ENCODE measurements at places on chromosomes 11 and 22. TPM values are rescaled to one million over a fixed set of nuclear protein-coding genes. Genes with fewer than 3 reads are reported as not detected.

Gene OR8D1
- not detected for total RNA-seq

Gene MMP27
- total RNA-seq: not detected

Gene NTM
- total RNA-seq: not detected

Gene CEND1
- 0.27 TPM for total RNA-seq

Gene ZFPL1
- 35.3 TPM for total RNA-seq

Gene H19
- 10.5 TPM for total RNA-seq

Gene ALDH3B2
- total RNA-seq: not detected

Gene TIMP3
- 2.2 TPM for total RNA-seq

Gene MS4A7
- total RNA-seq: 0.22 TPM

Gene MMP10
- total RNA-seq: not detected

Gene ANKK1
- 0.22 TPM for total RNA-seq

DNA sequence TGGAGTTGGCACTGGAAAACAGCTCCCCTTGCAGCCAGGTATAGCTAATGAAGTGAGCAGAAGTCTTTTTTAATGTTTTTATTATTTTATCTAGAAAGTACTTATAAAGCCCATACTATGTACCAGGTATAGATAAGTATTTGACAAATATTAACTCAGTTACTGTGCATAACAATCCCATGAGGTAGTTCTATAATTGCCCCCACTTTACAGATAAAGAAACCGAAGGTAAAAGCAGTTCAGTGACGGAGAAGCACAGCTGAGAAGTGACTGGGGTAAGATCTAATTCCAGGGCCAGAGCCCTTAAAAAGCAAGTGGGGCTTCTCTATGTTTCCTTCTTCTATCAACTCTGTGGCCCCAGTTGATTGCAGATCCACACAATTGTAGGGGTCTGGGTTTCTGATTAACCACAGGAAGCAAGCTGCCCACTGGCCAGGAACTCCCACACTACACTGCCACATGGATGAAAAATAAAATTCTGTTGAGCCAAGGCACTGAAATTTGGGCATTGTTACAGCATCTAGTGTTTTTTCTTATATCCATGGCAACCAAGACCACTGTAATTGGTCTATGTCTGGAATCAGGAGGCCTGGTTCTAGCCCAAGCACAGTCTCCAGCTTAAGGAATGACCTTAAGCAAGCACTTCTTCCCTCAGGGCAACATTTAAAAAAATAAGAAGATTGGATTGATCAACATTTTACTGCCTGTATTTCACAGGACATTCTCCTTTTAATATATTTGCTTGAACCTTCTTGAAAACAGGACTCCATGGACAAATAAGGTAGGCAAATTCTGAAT, 55.3 kb upstream of the TEAD1 start:
- no peak for DNase-seq
- no peak overlapping the region for H3K27ac ChIP-seq
- no peaks in the 10 kb centered on the region for H3K27me3 ChIP-seq
- no peak overlapping the region for H3K4me3 ChIP-seq

GRCh38 chr22:38455076-38455529, at the start of gene KCNJ4:
KCNJ4 (minus strand) TSS chr22:38455199; CDS start chr22:38428132, 27,067 bp downstream.
- H3K27ac ChIP-seq: no peak within 1 kb of the TSS
- H3K36me3 ChIP-seq: no peaks in the 10 kb centered on the region
- H3K27me3 ChIP-seq: no peaks in the 10 kb centered on the region
- peaks cover 14% of the 10 kb centered on the region for H3K4me1 ChIP-seq
- no peak within 1 kb of the TSS for H3K4me3 ChIP-seq

- no peaks in the 10 kb centered on the region for H3K27me3 ChIP-seq
- H3K4me1 ChIP-seq: no peaks in the 10 kb centered on the region
- no peak overlapping the region for H3K27ac ChIP-seq
Measured at GRCh38 chr11:8315463-8315862, 51.8 kb upstream of the LMO1 start.

DNA sequence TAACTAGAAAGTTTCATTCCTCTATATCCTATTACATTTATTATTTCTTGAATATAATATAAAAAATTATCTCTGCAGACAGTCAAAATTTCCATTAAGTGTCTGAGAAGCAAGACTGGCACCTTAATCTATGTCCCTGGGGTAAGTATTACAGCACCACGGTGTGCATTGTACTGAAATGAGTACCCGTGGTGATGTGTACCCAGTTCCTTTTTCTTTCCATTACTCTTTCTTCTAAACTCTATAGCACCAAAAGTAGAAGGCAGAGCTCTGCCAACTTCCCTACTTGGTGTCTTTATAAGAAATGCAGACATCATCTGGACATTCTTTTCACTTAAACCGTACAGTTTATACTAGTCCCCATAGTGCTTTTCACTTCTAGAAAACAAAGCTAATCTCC, 161.7 kb downstream of the GUCY1A2 start:
- H3K36me3 ChIP-seq: no peaks in the 10 kb centered on the region
- no peak overlapping the region for H3K4me3 ChIP-seq
- H3K27me3 ChIP-seq: no peaks in the 10 kb centered on the region
- no peak overlapping the region for H3K27ac ChIP-seq
- H3K4me1 ChIP-seq: no peaks in the 10 kb centered on the region
- no peak for DNase-seq

- DNase-seq: no peak
- H3K4me1 ChIP-seq: no peaks in the 10 kb centered on the region
- H3K27ac ChIP-seq: no peak overlapping the region
- H3K36me3 ChIP-seq: no peaks in the 10 kb centered on the region
Measured at GRCh38 chr22:50641696-50642607, 14.0 kb upstream of the ARSA start.

DNA sequence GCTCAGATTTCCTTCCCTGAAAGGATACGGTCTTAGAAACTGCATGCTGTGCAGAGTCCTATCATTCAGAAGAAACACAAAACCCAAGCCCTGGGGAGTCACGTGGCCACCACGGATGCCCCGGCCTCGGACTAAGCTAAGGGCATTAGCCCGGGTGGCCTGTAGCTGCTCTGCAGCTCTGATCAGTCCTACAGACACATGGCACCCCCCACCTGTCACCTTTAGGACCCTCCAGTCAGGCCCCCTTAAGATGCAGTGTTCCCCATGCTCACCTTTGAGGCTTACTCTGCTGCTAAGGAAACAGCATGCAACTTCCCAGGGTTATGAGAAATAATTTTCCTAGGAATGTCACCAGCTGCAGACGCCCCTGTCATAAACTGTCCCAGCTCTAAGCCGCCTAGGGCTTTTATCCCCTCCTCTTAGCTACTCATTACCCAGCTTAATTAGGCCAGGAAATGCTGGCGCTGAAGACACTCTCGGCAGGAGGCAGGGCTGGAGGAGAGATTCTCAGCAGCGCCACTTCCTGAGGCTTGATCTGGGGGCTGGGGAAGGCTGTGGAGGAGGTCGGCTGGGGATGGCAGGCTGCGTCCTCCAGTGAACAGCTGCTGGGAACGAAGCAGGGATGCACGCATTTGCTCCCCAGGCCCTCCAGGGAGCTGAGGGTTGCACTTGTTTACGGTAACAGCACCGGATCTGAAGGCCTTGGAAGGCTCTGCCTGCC, 47.2 kb upstream of the ADA2 start:
- H3K4me1 ChIP-seq: peaks cover 5% of the 10 kb centered on the region
- H3K36me3 ChIP-seq: no peaks in the 10 kb centered on the region
- no peaks in the 10 kb centered on the region for H3K27me3 ChIP-seq
- H3K27ac ChIP-seq: no peak overlapping the region
- H3K4me3 ChIP-seq: no peak overlapping the region

DNA sequence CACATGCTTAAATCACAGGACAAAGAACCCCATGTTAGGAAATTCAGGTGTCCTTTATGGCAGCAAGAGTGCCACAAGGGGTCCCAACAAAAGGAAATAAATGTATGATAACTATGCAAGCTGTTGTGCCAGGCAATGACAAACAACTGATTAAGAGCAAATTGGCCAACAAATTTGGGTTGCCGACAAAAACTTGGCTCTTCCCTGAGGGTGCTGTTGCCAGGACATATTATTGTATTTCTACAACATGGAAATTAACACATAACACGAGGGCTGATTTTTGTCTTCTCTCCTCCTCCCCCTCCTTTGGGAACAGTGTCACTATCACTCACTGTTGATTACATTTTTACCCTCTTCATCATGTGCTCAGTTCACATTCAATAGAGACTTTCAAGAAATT, 56.0 kb downstream of the LRRC4C start:
- H3K36me3 ChIP-seq: no peaks in the 10 kb centered on the region
- H3K27me3 ChIP-seq: no peaks in the 10 kb centered on the region
- H3K4me1 ChIP-seq: no peaks in the 10 kb centered on the region
- DNase-seq: no peak
- H3K27ac ChIP-seq: no peak overlapping the region
- no peak overlapping the region for H3K4me3 ChIP-seq

GRCh38 chr11:110373051-110373702, 56.6 kb upstream of the FDX1 start:
- no peak for DNase-seq
- H3K4me1 ChIP-seq: peaks cover 8% of the 10 kb centered on the region
- no peak overlapping the region for H3K4me3 ChIP-seq

DNA sequence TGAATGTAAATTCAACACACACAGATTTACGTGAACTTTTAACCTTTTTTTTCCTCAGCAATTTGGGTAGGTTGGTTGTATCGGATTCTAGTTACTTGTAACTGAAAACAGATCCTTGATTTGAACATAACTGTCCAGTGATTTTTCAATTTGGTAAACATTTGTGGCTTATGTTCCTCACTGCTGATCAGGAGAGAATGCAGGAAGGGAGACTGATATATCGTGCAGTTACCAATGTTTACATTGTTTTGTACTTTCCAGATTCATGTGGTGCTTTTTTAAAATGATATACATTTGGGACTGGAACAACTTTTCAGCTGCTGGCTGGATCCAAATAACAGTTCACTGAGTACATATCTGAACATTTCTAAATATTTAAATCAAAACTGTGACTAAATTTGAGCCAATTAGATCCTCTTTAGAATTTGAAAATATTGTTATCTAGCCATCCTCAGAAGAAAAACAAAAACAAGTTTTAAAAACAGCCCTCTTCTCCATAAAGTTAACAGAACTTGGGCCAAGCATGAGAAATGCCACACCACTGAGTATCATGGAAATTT, 84.3 kb upstream of the MTMR2 start:
- H3K36me3 ChIP-seq: no peaks in the 10 kb centered on the region
- H3K4me1 ChIP-seq: peaks cover 7% of the 10 kb centered on the region
- no peak for DNase-seq
- H3K4me3 ChIP-seq: no peak overlapping the region
- H3K27me3 ChIP-seq: no peaks in the 10 kb centered on the region
- no peak overlapping the region for H3K27ac ChIP-seq

DNA sequence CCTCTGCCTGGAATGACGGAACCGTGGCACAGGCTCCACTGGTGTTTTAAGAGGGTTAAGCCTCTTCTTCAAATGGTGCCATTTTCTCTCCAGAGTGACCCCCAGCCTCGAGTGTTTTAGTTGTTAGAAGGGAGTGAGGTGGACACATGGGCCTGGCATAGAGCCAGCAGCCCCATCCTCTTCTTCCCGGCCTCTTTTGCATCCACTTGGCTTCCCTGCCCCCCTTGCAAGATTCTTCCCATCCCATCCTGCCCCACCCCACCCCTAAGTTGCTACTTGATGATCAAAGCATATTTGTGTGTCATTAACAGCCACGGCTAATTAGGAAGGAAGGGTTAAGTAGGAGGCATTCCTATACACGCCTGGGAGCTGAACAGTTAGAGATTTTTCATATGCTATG, 72.3 kb upstream of the CRYBB3 start:
- no peak overlapping the region for H3K27ac ChIP-seq
- no peaks in the 10 kb centered on the region for H3K4me1 ChIP-seq
- no peak for DNase-seq
- no peak overlapping the region for H3K4me3 ChIP-seq

DNA sequence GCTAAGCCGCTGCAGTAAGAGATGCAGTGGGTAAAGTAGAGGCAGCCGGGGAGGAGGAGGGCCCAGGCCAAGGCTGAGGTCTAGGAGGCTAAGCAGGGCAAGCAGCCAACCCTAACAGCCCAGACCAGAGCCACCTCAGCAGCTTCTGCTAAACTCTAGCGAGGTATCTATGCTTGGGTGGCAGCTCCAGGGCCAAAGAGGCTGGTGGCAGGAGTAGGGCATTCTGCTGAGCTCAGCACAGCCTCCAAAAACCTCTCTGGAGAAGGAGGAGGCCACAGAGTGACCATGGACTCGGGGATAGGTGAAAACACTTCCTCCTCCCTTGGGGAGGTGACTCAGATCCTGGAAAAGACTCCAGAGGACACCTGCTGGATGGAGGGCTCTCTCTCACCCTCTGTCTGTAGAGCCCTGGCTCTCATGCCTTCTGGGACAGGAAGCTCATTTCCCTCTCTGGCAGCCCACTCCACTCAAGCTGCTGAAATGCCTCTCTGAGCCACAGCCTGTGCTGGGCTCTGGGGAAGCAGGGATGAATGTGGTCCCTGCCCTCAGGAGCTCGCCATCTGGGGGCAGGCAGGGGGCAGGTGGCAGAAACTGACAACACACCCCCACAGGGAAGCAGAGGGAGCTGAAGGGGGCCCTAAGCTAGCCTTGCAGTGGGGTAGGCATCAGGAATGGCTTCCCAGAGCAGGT, 16.5 kb upstream of the TPBGL start:
- peaks cover 13% of the 10 kb centered on the region for H3K27me3 ChIP-seq
- no peaks in the 10 kb centered on the region for H3K36me3 ChIP-seq
- no peak for DNase-seq
- H3K4me1 ChIP-seq: no peaks in the 10 kb centered on the region
- H3K27ac ChIP-seq: no peak overlapping the region
- H3K4me3 ChIP-seq: no peak overlapping the region

DNA sequence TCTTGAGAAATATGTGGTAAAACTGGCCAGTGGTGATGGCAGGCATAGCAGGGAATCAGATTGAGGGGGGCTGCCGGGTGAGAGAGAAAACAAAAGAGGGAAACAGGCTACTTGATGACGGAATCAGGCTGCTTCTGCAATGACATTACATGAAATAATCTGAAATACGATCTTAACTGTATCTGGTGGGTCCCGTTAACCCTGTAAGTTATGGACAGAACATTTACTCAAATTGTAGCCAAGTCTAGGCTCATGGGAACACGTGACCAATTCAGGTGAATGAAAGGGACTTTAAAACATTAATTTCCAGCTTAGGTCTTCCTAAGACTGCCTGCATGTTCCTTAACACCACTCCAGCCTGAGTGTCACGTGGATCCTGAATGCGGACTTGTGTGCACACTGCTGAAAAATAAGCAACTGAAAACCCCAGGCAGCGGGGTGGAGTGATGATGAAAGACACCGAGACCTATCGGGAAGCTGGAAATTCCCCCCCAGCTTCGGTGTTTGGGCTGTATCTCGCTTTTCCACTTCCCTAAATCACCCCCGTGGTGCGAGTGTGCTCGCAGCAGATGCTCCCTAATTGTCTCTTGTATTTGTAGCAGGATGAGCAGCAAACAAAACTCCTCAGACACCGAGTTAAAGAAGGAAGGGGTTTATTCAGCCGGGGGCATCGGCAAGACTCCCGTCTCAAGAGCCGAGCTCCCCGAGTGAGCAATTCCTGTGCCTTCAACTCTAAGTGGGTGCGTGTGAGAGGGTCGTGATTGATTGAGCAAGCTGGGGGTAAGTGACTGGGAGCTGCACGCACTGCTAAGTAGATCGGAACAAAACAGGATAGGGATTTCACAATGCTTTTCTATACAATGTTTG, 145.0 kb upstream of the GRK3 start:
- no peak for DNase-seq
- peaks cover 4% of the 10 kb centered on the region for H3K27me3 ChIP-seq
- H3K36me3 ChIP-seq: no peaks in the 10 kb centered on the region
- H3K27ac ChIP-seq: no peak overlapping the region
- H3K4me3 ChIP-seq: no peak overlapping the region

- H3K4me1 ChIP-seq: no peaks in the 10 kb centered on the region
- no peaks in the 10 kb centered on the region for H3K36me3 ChIP-seq
- DNase-seq: no peak
Measured at GRCh38 chr11:121575963-121576290, 123.2 kb upstream of the SORL1-AS1 start.
